ENCODE measurements at places on chromosomes 1 and 21.

GRCh38 chr1:115251856-115252255 lies 86.2 kb downstream of the NGF start:
- no peak for DNase-seq

GRCh38 chr1:168092566-168093355 lies 44.0 kb downstream of the GPR161 start:
- no peak for DNase-seq

- DNase-seq: no peak
Observed at GRCh38 chr1:12287869-12288268, 58.0 kb downstream of the VPS13D start.

- peak; percentile 16 for DNase-seq
Observed at GRCh38 chr1:92854101-92854785, 22.4 kb downstream of the RPL5 start.

GRCh38 chr1:231867607-231868006 lies 241.0 kb downstream of the DISC1 start:
- no peak for DNase-seq

DNA sequence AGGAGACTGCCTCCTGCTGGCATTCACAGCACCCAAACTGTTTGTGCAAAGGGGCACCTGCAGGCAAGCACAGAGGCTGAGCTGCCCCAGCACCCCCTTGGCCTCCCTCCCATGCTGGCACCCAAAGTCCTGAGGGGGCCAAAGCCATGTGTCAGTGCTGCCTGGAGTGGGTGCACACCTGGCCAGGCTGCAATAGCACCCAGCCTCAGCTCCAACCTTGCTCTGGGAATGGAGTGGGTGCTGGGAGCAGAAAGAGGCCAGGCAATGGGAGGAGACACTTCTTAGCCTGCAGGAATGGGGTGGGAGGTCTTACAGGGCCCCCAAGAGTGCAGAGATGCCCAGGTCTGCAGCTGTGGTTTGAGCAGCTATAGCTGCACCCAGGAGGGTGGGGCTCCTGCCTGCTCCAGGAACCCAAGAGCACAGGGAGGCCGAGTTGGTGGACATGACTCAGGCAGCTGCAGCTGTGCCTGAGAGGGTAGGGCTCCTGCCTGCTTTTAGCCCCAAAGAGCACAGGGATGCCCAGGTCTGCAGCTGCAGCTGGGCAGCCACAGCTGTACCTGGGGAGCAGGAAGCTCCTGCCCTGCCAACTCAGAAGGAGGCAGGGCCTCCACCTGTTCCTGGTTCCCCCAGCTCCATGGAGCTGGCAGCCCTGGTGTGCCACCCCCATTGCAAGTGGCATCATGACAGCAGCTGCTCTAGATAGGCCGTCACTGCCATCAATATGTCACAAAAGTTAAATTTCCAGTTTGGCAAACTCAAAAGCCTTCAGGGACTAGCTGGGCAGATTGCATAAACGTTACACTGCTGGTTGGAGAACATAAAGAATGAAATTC lies 5.3 kb upstream of the CHD1L start:
- DNase-seq: no peak

DNA sequence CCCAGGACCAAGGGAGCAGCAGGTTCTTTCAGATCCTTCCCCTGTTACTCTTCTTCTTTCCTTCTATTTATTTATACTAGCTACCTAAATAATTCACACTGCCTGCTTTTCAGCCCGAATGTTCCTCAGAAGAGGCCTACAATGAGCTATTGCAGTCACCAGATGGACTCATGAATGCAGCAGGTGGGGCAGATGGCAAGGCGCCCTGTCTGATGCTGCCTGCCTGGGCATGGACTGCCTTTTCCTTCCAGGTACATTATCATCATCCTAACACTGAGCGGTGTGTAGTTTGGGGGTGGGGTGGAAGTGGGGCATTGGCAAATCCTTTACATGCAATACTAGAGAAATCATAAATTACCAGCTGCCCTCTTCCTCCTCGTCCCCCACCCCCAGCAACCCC lies 17.6 kb downstream of the ESRRG start:
- DNase-seq: no peak

DNA sequence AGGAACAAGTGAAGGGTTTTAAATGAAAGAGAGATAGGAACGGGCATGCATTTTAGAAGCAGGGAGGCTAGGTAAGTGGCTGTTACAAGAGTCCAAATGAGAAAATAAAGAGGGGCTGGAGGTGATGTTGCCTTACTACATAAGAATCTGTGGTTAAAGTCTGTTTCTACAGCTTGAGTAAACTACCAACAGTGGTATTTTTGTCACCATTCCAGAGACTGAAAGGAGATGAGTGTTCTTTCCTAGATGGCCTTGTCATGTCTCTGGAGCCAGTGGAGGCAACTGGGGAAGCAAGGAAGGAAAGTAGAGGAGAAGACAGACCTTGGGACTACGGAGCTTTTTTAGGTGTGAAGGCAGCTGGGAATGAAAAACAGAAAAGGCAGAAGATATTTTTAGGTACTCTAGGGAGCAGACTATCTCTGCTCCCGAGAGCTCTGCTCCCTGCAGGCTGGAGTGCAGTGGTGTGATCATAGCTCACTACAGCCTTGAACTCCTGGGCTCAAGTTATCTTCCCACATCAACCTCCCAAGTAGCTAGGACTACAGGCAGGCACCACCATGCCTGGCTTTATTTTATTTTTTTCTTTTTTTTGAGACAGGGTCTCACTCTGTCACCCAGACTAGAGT lies 12.2 kb downstream of the HDAC1 start:
- no peak for DNase-seq

GRCh38 chr1:89557956-89558355 lies 33.3 kb downstream of the LRRC8B start:
- no peak for DNase-seq

GRCh38 chr1:223393275-223394214 lies at the start of gene CCDC185:
Gene CCDC185 (plus strand): TSS chr1:223393415. CDS start chr1:223393476, 61 bp downstream.
- DNase-seq: no peak

GRCh38 chr1:152013664-152014237 lies 20.1 kb upstream of the S100A10 start:
- peak; percentile 70 for DNase-seq

DNA sequence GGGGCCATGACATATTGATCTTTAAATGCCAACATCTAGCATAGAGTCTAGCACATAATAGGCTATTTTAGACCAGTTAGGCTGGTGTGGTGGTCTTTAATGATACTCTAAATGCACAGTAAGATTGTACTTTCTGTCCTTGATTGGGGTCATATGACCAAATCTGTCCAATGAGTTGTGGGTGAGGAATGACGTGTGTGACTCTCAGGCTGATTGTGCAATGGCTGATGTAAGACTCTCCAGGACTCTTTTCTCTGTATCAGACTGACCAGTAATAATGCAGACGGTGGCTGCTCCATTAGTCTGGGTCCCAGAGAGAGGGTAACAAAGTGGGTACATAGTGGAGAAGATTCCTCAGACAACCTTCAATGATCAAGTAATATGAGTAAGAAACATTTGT lies 541.6 kb upstream of the CAMK1G start:
- peak; percentile 37 for DNase-seq

- peak; percentile 79 for DNase-seq
Observed at GRCh38 chr1:109895720-109896504, 14.7 kb upstream of the CSF1 start.

- no peak for DNase-seq
Observed at GRCh38 chr1:100998426-100998825, 27.2 kb downstream of the DPH5 start.

- DNase-seq: no peak
Observed at GRCh38 chr21:45054227-45054926, 20.0 kb upstream of the ADARB1 start.

DNA sequence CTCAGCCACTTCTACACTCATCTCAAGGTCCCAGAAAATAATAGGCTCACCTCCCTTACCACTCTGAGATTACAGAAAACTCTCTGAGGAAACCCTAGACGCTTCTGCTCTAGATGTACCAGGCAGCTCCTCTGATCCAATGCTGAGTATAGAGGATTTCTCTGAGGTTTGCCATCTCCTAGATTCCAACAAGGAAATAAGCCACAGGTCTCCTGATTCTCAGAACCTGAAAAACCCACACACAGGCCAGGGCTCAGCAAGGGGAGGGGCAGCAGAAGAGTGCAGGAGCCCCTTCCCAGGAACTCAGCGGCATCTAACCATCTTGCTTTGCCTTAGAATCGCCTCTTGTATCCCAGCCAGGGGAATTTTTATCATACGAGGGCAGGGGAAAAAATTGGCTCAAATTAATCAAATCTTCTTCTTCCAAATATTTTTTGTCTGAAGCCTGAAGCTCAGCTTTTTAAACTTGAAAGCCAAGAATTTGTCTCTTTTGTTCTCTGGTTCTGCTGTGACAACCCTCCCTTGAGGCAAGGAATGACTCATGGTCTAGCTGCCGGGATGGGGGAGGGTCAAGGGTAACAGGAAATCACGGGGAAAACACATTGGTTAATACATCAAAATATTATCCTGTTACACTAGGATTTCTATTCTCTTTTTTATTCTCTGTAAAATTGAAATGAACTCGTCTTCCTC lies 30.8 kb downstream of the GORAB start:
- peak; percentile 69 for DNase-seq

DNA sequence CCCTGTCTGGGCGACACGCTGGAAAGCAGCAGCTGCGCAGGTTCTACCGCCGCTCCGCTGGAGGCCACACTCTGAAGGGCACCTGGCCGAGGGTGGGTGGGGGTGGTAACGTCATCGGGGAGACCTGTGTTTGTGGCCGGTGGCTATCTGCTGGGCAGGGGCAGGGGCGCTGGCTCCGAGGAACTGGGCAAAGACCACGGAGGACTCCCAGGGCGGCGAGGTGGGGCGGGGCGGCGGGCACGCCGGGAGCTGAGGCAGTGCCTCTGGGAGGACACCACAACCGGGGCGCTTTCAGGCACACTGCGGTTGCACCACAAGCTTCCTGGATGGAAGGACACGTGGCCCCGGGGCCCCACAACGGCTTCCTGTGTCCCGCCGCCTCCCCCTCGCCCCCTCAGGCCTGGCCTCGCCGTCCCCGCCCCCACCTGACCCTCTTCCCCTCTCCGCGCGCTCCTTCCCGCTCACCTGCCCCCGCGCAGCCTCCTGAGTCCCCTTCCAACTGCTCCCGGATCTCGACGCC lies 3.3 kb upstream of the DENND2D start:
- peak; percentile 76 for DNase-seq
